GM06990 (cell line): ENCODE measurements at places on chromosomes 5 and 9.

DNA sequence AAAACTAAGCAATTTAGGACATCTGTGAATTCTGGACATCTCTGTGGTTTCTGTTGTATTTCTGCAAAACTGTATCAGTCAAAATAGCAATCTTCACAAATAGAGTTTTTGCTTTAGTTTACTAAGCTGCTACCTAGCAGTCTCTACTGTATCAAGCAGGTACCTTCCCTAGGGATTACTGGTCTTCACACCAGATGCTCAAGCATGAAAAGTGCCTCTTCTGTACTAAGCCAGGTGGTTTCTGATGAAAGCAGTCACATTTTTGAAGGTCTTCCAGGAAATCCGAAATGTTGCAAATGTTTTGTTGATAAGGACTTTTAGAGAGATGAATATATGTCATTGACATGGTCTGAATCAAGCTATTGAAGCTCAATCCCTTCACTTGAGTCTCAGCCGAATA is 540.0 kb downstream of the KCTD16 start:
- DNase-seq = no peak

GRCh38 chr5:81450940-81451339 is 57.0 kb upstream of the ACOT12 start:
- no peak for DNase-seq

DNA sequence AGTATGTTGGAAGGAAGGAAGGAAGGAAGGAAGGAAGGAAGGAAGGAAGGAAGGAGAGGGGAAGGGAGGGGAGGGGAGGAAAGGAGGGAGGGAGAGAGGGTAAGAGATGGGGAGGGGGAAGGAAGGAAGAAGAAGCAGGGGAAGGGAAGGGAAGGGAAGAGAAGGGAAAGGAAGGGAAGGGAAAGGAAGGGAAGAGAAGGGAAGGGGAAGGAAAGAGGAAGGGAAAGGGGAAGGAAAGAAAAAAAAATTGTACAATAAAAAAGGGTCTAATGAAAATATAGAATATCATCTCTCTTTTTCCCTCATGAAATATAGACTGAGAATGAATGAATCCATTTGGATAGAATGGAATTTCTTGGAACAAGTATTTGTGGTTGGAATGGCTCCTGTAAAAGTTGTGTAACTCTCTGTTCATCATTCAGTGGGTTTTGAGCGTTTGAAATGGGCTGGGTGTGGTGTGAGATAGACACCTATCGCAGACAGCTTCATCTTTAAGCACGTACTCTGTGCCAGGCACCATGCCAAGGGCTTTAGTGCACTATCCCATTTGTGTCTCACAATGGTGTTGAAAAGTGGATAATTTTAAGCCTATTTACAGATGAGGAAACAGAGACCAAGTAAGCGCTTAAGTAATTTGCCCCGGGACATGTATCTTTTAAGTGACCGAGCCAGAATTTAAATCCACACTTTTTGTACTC is 11.6 kb upstream of the PAPPA start:
- no peak for DNase-seq

DNA sequence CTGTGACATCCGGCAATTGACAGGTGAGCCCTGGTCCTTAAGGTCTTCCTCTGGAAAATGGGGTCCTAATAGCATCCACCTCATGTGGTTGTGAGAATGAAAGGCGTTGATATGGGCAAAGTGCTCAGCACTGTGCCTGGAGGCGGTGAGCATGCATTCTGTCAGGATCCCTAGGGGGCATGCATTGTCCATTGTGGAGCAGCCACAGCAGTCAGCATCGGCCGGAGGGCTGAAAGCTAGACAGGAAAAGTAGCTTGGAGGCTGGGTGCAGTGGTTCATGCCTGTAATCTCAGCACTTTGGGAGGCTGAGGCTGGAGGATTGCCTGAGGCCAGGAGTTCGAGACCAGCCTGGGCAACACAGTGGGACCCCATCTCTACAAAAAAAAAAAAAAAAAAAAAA is 122.2 kb downstream of the LHX2 start:
- no peak for DNase-seq

DNA sequence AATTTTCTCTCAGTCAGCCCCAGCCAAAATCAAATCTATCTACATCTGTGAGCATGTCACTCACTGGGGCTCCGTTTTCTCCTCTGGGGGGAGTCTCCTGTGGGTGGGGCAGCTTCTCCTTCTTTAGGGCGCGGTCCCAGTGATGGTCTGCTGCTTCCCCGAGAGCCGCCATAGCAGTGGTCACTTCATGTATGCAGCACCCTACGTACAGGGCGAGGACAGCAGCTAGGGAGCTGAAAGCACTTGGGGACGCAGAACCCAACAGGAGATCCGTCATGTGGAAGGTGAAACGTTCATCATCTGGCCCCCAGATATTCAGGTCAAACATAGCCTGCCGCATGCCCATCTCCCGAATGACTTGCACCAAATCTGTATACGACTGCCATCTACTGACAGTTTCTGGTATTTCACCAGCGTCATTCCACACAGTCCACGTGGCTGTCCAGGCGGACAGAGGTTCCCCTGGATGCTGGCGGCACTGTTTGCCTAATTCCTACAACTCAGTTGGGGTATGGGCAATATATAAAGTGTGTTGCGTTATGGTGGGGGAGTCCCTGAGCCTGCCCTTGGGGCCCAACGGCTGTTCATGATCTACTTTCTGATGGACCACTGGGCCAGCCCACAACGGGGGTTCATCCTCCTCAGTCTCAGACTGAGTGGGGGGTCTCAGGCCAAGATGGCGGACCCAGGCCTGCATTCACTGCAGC is 795.0 kb downstream of the EFNA5 start:
- DNase-seq = peak; percentile 15
